AG08396 (cell line): ENCODE measurements at places on chromosomes 5 and 9.
A peak's percentile ranks its signal among the peaks of the same experiment; 100 is the strongest.

DNA sequence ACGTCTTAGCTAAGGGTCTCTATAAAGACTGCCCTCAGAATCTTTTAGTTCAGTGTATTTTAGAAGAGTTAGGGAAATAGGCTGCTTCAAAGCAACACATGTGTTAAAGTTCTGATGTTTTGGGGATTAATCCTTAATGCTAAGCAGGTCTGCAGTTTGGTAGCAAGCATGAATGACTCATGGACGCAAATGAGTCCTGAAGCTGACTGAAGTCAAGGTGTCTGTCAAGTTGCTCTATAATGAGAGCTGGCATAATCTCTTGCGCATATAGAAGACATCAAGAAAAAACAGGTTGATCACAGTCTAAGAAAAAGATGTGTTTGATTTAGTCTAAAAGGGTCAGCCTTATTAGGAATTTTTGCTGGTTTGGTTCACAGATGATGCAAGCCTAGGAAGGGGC, 630.1 kb downstream of the CDH12 start:
- DNase-seq, result no peak

DNA sequence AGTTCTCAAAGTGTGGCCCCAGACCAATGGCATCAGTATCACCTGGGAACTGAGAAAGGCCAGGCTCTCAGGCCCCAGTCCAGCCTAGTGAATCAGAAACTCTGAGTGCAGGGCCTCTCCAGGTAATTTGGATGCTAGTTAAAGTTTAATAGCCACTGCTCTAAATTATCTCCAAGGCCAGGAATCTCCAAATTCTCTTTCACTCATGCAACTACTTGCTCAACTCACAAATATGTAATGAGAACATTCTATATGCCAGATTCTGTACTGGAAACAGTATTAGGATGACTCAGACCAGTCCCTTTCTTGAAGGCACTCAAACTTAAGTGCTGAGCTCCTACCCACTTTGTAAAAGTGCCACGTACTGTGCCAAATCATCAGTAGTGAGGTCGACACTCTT, 84.6 kb downstream of the PAPPA start:
- DNase-seq, result peak; percentile 52

- DNase-seq, result no peak
These were observed 92.2 kb upstream of the CCNG1 start for GRCh38 chr5:163345216-163345615.

DNA sequence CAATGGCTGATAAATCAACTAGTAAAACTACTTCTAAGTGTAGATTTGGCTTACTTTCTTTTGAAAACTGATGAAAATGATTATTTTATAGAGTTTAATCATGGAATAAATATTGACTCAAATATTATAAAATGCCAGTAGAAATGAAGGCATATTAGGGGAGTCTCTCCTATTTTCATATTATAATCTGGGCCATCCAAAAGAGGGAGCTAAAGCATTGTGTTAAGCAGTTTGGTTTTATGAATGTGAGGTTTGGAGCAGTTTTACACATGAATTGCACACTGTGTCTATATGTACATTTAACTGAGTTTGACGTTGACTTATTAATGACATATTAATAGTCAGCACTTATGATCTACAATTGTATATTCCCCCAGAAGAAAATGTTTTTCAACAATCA, 17.4 kb downstream of the CDH9 start:
- DNase-seq, result no peak

DNA sequence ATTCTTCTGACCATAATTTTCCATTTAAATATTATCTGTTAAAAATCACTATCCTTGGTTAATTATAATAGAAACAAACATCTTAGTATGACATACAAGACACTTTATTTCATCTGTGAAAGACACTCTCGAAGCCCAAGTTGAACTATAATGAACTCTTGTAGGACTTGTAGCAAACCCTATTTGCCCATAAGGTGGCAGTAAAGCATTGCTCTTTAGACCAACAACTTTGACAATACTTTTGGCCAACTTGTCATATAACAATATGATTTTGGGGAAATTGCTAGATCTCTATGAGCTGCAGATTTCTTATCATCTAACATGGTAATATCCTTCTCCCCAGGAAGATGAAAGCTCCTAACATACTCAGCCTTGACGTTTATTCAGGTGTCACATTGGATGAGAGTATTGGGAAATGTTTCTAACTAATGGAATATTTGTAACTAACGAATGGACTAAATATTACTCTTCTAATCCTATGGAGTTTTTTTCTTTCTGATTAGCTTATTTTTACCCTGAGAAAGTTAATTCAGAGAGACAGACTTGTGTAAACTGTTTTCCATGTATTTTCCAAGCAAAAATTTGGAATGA, 11.0 kb downstream of the SPINK14 start:
- peak; percentile 4 for DNase-seq

DNA sequence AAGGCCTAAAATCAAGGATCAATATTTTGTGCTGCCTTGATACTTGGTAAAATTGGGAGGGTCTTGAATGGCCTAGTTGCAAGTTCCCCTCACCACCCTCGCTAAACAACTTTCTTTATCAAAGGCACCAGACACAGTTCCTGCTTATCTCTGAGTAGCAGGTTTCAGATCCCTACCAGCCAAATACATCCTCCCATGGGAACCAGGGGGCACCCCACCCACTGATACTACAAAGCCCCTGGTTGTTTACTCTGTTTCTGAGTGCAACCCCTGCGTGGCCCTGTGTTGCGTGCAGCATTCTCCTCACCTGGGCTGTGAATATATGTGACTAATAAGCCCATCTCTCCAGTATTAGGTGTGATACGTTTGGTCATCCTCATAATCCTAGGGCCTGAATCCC, 314.9 kb downstream of the DRD1 start:
- no peak for DNase-seq

GRCh38 chr5:181112476-181112875, 18.5 kb downstream of the OR2V1 start:
- no peak for DNase-seq

DNA sequence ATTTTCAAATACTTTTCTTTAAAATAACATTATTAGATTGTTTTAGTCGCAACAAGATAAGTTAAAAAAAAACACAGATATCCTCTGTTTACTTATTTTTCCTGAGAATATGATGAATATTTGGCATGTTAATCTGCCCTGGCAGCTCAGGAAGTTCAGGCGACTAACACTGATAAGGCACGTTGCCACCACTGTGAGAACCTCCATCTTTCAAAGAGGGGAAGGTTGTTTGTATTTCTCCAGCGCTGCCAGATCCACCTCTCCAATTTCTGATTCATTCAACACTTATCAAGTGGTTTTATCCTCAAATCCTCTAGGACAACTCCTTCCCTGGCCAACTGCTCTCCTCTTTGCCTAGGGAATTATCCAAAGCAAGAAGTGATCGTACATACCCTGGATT, 21.8 kb downstream of the CTNNAL1 start:
- DNase-seq, result no peak

GRCh38 chr9:108444400-108445358, 411.1 kb downstream of the ACTL7B start:
- peak; percentile 66 for DNase-seq

GRCh38 chr5:170393958-170394357, 4.8 kb upstream of the KCNMB1 start:
- no peak for DNase-seq

DNA sequence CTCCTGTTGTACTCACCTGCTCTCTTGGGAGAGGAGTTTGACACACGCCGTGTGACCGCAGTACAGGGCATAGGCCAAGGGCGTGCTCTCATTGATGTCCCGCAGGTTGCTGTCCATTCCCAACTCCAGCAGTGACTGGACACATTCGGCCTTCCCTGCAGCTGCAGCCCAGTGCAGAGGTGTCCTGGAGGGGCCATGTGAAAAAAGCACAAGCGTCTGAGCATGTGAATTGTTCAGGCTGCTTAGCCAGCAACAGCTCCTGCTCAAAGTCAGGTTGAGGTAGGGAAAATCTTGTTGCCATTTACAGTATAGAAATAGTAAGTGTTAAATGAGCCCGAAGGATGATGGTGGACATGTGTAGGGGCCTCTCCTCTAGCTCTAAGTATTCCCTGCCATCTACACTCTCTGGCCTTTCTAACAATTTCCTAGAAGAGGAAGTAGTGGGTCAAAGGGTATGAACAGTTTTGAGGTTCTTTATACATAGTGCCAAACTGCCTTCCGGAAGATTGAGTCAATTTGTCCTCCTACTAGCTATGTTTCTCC, 116.5 kb downstream of the ANKRD55 start:
- no peak for DNase-seq

DNA sequence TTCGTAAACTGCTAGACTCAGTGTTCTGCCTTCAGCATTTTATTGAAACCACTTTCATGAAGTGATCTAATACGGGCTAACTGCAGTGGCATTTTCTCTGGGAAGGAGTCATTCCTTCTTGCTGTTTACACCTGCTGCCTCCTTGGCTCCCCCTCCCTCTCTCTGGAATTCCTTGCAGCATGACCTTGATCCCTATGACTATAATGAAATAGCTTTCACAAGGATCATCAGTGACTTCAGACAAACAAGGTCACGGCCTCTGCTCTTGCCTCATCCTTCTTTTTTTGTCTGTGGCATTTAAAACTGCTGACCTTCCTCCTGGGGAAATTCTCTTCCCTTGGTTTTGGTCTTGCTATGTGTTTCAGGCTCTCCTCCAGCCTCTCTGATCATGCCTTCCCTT, 90.2 kb downstream of the ZNF462 start:
- peak; percentile 49 for DNase-seq

DNA sequence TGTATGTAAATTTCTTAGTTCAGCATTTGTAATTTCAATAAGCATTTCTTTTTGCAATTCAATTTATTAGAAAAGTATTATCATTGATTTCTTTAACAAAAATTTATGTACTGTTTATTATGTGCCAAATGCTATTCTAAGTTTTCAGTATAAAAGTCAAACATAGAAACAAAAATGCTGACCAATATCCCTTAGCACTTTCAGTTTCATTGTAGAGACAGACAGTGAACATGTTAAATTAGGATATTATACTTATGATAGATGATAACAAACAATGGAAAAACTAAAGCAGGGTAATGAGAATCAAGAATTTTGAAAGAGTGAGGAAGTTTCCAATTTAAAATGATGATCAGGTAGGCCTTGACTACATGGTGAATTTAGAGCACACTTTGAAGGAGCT, 1106.0 kb downstream of the TAF11L14 start:
- DNase-seq, result no peak

GRCh38 chr5:159735749-159736660, 180.3 kb upstream of the ADRA1B start:
- no peak for DNase-seq

GRCh38 chr9:124749781-124750180, 21.3 kb downstream of the NR6A1 start:
- DNase-seq, result no peak

GRCh38 chr9:24961762-24962161, 416.1 kb upstream of the IZUMO3 start:
- DNase-seq, result no peak

- no peak for DNase-seq
These were observed 104.6 kb downstream of the CACNA1B start for GRCh38 chr9:137982200-137982599.

- DNase-seq, result no peak
These were observed 282.5 kb upstream of the IRX4 start for GRCh38 chr5:2165203-2165602.

DNA sequence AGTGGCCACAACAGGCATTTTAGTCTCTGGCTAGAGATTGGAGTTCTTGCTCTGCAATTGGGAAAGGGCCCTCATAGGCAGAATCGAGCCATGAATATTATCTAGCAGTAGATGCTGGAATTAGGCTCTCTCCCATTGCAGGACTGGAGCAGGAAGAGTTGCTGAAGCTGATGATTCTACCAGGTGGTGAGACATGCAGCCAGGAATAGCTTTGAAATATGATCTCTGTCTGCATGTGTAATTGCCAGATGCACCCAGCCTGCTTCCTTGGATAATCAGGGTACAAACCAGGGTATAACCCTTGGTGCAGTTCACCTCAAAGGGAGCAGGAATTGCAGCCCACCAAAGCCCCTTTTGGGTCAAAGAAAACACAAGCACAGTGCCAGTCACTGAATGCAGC, 211.4 kb upstream of the FTMT start:
- DNase-seq, result no peak

DNA sequence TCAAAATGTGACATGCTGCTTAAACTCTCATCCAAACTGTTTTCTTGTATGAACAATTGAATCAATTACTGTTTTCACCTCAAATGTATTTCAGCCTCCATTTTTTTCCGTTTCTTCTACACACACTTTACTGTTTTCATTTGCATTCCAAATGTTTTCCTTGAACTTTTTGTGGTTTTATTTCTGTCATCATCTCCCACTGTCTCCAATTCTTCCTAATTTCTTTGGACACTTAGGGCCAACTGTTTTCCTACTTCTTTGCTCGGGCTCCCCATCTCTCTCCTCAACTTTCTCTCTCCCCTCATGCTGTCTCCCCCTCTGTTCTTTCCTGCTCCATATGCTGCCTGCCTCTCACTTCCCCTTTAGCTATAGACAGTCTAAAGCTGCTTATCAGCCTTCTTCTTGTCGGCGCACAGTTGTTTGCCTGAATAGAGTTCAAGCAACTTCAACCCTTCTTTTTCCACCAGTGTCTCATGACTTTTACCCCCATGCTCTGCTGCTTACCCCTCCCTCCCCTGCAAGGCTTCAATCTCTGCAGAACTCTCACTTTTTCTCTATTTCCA, 443.4 kb downstream of the DTWD2 start:
- no peak for DNase-seq

- DNase-seq, result no peak
These were observed 38.2 kb downstream of the ST8SIA4 start for GRCh38 chr5:100864931-100865330.

DNA sequence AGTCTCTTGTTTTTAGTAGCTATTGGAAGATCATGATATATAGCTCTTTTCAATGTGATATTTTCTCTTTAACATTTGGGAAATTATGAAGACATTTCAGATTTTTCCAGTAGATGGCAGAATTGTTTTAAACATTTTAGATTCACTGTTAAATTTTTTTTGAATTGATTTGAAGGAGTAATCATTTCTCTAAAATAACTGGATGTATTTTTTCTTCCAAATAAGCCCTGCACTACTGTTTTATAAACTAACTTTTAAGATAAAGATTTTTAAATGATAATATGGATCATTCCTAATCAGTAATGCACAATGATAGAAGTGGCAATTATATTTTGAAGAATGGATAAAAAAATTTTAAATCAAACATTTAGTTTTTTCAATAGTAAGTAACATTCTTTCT, 14.2 kb downstream of the NDUFAF2 start:
- DNase-seq, result no peak

- DNase-seq, result peak; percentile 76
These were observed at the start of gene PTGS1 for GRCh38 chr9:122370869-122371755. Gene PTGS1, plus strand, starts transcription at chr9:122371024. Its CDS starts 61 bp downstream, at chr9:122371085.

DNA sequence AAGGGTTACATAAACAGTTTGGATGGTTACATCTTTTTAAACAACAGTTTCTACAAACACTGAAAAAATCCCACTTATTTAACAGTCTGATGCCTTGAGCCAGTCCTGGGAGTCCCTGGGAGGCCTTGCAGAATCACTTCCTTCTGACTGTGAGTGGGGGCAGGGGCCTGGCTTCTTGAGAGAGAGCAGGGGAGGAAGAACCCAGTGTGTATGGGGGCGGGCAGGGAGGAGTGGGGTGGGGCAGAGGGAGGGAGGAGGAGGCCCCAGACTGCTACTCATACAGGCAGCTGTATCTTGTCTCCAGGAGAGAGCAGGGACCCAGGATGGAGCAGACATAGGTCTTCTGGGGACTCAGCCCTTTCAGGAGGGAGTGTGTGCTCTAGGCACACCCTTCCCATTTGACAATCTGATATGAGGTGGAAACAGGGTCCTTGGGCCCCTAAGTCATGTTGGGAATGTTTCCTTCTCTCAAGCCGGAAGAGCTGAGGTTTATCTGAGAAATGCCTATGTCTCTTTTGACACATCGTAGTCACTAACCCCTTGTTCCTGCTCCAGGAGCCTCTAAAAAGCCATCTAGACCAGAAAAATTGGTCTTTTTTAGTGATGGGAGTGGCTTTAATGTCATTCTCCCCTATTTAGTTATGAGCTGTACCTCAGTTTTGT, 52.8 kb downstream of the IRF1 start:
- peak; percentile 81 for DNase-seq

GRCh38 chr5:77876316-77876715, 100.2 kb upstream of the TBCA start:
- no peak for DNase-seq
